Progenitor cell of endocrine pancreas (in vitro differentiated cells): ENCODE measurements at places on chromosomes 12 and 14.

DNA sequence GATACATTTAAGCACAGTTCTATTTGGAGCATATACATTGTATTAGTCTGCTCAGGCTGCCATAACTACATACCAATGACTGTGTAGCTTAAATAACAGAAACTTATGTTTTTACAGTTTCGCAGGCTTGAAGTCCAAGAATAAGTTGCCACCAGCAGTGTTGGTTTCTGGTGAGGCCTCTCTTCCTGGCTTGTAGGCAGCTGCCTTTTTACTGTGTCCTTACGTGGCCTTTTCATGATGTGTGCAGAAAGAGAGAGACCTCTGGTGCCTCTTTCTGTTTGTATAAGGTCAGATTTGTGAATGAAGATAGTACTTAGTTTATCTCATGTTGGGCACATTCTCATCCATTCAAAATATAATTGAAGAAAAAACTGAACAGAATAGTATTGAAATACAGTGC lies 636.6 kb downstream of the FLRT2 start:
- DNase-seq, result no peak

DNA sequence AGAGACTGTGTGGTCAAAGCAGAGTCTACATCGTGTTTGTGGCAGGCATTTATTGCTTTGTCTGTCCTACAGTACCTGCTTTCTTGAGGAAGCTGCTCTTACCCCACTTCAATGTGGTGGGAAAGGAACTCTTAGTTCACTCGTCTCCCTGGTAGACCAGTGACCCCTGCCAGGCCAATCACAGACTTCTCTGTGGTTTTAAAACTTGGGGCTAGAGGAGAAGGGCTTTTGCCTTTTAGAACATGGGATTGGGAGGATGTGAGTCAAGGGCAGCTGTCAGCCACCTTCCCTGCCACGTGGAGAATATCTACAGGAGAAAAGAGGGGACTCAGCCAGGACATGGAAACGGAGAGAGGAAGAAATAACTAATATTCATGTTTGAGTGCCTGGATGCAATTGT lies 36.8 kb upstream of the TMED10 start:
- DNase-seq, result no peak

DNA sequence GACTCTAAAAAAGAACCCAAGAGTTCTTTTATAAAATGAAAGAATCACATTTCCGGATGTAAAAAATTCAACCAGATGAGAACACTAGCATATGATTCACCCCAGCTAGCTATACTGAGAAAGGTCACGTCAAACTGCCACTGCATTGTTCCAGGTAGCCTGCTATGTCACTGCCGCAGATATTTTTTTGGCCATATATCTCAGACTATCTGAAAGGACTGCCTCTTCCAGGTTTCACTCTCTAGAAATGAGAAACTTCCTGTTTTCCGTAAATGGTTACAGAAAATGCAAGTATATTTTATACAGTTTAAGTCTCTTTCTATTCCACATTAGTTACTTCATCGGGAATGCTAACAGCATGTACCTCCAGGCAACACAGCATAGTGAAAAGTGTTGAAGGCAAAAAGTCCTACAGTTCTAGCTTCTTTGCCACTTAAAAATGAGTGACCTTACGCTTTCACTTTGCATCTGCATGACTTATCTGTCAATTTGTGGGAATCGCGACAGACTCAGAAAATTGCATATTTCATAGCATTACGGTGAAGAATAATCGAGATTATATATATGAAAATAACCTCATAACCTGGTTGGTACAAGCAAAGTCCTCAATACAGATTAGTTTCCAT lies 105.2 kb downstream of the MED13L start:
- no peak for DNase-seq

DNA sequence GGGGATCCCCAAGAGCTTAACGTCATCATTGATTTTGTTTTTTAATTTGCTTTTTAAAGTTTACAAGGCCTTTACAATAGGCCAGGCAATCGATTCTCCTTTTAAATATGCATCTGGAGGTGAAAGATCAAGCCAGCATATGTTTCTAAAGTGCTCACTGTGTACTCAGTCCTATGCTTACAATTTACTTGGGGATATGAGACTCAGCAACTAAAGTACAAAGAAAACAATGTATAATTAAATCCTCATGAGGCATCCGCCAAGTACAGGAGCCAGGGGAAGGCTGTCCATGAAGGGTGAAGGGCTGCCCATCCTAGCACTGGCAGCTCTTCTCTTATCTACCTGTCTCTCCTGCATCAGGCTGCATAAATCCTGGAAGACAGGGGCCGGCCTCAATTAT lies 11.8 kb downstream of the CCDC92 start:
- DNase-seq, result no peak

DNA sequence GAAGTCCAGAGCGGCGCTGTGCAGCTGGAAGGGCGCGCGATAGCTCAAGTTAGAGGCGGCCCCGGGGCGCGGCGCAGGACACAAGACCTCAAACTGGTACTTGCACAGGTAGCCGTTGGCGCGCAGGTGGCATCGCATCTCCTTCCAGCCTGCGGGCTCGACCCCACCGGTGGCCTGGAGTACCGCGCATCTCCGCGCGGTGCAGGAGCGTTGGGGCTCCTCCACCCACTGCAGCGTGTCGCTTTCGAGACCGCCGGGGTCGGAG lies 553 bp downstream of the CLEC14A start:
- peak; percentile 32 for DNase-seq

DNA sequence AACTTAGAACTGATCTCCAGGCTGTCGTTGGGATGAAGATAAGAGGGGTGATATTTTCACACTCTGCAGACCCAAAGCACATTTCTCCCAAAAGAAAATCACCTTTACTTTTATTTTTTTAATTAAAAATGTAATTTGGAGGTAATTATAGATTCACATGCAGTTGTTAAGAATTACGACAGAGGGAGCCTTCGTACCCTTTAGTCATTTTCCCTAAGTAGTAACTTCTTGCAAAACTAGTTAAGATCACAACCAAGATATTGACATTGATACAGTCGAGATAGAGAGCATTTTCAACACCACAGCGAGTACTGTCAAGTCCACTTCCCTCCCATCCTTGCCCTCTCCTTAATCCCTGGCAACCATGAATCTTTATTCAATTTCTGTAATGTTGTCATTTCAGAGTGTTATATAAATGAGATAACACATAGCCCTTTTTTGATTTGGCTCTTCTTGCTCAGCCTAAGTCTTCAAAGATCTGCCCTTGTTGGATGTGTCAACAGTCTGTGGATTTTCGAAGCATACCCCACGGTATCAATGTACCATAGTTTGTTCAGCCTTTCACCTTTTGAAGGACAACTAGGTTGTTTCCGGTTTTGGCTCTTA lies 39.6 kb downstream of the DNAH10 start:
- no peak for DNase-seq

GRCh38 chr14:23602181-23603095 lies 23.8 kb upstream of the JPH4 start:
- DNase-seq, result no peak

- DNase-seq, result no peak
Measured at GRCh38 chr14:41482861-41483260, 123.8 kb upstream of the LRFN5 start.

DNA sequence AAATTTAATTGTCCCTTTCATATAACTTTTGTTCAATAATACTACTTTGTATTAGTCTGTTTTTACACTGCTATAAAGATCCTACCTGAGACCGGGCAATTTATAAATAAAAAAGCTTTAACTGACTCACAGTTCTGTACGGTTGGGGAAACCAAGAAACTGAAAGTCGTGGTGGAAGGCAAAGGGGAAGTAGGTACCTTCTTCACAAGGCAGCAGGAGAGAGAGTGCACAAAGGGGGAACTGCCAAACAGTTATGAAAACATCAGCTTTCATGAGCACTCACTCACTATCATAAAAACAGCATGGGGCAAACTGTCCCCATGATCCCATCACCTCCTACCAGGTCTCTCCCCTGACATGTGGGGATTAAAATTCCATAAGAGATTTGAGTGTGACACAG lies 1069.0 kb downstream of the FSCB start:
- no peak for DNase-seq

DNA sequence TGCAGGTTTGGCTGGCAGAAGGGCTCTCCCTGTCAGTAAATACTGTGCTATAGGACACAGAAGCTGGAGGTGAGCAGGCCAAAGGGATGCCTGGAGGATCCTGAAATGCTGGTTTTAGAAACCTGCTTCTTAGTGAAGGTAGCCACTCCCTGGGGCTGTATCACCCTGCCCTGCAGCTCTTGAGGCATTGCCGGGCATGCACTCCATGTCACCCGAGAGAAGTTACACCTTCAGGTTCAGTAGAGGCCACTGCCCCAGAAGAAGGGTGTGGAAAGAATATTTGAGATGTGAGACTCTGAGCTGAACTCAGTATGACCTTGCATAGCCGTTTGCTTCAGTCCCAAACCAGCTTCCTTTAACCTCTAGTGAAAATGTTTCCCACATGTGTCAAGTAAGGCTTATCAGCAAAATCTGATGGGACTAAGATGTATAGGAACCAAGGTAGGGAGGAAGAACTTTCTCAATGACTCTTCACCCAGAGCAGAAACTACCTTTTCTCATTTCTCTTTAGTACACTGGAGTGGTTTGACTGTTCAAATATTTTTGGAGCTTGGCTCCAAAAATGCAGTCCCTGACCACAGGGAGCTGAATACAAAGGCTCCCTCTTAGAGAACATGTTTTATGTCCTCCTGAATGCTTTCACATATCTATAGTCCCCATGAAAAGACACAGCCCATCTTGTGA lies 164.5 kb upstream of the DYRK2 start:
- no peak for DNase-seq
